ENCODE measurements at places on chromosomes 6 and 20.

DNA sequence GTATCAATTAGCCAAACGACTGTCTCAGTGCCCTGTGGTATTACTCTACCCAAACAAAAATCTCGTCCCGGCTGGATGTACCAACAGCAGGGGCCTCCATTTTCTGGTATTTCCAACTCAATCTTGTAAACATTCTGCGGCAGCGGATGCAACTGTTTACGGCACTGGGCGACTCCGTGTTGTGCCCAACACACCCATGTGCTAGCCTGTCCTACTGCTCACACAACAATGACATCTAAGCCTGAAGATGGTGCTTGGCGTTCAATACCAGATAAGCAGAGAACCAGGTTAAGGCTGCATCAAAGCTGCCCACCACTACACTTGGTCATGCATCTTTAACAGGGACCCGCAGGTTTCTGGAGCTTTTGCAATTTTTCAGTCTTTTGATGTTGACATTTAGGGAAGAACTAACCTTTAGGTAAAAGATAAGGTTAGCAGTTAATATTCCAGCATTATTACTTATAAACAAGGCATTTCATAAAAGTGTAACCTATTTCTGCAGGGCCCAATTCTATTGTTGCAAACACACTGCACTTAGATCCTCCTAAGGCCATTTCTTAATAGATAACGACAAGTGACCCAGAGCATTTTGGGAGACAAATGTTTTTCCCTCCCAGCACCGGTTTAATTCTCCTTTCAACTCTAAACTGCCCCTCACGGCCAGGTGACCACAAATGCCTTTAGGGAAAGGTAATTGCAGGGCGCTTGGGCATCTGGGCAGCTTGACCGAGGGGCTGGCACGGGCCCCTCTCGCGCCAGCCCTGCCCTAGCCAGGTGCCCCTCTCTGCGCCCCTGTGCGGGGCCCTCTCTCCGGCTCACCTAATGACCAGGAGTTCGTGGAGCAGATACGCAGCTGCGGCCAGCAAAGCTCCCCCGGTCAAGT, 945 bp downstream of the FAXC start:
- DNase-seq, result no peak

DNA sequence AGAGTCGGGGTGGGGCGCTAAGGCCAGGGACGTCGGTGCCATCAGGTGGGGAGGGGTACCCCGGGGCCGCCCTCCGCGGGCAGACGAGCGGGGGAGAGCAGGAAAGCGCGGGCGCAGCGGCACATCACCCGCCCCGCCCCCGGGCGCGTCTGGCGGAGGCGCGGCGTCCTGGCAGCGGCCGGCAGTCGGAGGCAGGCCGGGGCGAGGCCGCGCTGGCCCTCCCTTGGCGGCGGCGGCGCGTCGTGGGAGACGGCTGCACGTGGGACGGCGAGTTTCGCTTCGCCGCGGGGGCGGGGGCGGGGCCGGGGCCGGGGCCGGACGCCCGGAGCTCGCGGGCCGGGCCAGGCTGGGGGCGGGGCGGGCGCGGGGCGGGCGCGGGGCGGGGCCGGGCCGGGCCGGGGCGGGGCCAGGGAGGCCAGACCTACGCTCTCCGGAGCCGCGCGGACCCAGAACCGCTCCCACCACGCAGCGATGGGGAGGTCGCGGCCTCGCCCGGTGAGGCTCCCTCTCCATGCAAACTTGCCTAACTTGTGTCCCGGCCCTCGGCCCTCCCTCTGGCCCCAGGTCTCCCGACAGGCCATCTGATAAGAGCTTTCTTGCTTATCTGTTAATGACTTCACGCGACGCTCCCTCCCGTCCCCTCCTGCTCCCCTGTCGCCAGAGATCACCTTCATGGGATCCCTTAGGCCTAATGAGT, 12.5 kb downstream of the ITPR3 start:
- DNase-seq, result peak; percentile 89

- DNase-seq, result no peak
These were observed 39.2 kb upstream of the CENPW start for GRCh38 chr6:126300735-126301134.

DNA sequence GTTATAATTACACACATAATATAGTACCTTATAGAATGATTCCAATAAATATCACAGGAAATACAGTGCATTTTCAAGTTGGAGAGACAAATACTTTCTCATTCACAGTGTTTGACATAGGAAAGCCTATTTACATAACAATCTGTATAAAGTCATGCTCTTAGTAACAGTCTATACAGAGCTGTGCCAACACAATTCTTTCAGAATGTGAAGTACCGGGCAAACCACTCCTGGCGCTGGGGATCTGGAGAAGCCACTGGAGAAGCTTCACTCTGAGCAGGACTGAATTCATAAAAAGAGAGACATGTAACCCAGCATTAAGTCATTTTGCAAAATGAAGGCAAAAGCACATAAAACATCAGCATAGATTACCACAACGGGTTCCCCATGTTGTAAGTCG, 24.9 kb upstream of the MCM9 start:
- no peak for DNase-seq

- DNase-seq, result no peak
These were observed 336.4 kb upstream of the OPRM1 start for GRCh38 chr6:153702671-153703070.

DNA sequence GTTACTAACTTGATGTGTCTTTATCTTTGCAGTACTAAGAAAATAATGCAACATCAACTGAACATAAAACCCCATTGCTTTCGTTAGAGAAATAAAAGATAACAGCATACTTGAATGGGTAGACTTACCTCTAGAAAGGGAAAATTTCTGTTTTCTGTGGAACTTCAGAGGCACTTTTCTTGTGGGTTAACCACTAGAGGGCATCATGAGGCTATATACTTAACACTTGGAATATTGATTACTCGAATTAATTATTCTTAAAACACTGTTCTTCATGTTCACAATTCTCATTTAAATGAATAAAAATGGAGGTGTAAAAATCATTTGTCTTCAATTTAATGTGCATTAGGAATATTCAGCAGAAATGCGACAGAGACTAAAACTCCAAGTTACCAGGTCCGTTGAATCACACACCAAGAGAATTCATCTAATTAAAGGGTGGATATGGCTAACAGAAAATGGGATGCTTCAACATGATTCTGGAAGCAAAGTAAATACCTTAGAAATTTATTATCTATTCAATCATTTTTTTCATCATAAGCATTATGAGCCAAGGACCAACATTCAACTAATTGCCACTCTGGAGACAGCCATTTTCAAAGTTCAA, 330.8 kb upstream of the PREP start:
- DNase-seq, result no peak

DNA sequence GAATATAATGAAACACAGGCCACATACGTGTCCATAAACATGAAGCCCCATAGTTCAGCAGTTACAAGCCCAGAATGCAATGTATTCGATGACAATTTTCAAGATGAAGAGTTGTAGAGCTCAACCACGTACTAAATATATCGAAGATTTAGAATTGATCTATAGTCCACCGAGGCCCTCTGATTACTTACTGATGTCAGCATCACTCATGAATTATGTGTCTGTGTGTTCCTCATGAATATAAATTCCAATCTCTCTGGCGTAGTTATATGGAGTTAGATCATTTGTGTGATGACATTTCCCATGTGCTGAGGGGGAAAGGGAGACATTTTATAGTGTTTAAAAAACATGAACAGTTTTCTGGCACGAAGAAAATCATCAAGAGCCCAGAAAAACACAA, 97.5 kb downstream of the PFDN4 start:
- no peak for DNase-seq

- DNase-seq, result peak; percentile 9
These were observed 345.2 kb upstream of the RSPO3 start for GRCh38 chr6:126773112-126773805.

- DNase-seq, result no peak
These were observed 155.8 kb upstream of the AFDN start for GRCh38 chr6:167670938-167671338.

DNA sequence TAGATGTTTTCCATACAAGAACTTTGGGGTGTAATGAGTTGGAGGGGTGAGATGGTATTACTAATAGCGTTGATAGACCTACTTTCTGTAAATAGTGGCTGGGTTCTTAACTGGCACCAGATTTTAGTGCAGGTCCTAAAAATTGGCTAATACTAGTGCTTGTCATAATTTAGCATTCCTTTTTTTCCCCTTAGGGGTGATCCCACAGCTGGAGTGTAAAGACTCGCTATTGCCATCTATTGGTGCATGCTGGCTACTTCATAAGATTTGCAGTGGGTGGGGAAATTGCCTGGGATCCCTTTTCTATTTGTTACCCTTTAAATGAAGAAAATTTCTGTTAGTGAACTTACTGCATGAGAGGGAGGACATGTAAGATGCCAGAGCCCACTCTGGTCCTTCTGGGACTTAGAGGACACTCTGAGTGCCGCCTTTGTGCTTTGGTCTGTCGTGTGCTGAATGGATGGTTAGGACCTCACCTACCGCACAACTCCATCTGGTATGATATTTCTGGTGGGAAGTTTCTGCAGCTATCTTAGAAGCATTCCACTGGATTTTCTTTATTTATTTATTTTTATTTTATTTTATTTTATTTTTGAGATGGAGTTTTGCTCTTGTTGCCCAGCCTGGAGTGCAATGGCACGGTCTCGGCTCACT, 195.5 kb downstream of the JARID2 start:
- DNase-seq, result peak; percentile 66

GRCh38 chr6:16647422-16647821, 113.8 kb downstream of the ATXN1 start:
- DNase-seq, result no peak

DNA sequence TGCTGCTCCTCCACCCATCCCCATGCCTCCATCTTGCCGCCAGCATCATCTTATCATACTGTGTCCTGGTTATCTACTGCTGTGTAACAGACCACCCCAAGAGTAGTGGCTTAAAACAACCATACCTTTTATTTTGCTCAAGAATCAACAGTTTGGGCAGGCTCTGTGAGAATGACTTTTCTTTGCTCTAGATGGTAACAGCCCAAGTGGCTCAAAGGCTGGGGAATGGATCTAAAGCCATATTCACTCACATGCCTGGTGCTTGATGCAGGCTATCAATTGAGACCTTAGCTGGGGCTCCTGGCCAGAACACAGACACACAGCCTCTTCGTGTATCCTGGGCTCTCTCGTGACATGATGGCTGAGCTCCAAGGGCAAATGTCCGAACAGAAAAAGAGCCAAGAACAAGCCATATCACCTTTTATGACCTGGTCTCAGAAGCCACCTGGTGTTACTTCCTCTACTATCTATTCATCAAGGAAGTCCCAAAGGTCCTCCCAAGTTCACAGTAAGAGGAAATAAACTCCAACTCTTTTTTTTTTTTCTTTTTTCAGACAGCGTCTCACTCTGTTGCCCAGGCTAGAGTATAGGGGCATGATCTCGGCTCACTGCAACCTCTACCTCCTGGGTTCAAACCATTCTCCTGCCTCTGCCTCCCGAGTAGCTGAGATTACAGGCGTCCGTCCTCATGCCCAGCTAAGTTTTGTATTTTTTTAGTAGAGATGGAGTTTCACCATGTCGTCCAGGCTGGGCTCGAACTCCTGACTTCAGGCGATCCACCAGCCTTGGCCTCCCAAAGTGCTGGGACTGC, 159.3 kb upstream of the JARID2 start:
- no peak for DNase-seq

- no peak for DNase-seq
These were observed 3.1 kb downstream of the MAP1LC3A start for GRCh38 chr20:34561661-34562060.

DNA sequence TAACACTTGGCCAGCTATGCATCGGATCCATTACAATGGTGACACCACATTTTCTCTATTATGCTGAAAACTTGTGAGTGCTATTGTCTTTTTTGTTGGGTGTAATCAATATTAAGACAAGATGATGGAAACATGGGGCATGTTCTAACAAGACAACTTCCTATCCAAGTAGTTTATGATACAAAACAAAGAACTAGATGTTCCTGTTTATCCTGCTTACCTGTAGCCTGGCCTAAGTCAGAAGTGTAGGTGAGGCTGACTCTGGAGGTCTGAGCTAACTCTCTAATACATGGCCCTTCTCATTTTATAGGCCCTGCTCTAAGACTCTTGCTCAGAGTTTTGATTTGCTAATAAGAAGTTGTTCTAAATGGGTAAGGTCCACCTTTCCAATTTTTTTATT, 242.4 kb upstream of the STXBP5 start:
- DNase-seq, result no peak

GRCh38 chr20:12237772-12238171, 320.1 kb downstream of the BTBD3 start:
- DNase-seq, result no peak

DNA sequence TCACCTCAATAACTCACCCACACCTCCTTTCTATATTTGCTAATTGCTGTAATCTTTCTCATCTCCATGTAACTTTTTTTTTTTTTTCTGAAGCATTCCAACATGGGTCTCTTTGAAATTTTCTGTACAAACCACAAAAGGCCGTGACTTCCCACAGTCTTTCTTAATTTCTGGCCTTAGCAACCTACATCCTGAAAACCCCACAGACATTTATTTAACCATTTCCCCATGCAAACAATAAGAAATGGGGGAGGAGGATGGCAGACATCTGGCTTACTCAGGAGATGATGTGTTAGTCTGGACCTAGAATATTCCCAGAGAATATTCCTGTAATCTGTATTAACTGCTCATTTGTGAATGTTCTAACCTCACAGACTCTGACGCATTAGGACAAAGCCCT, 57.6 kb downstream of the MEP1A start:
- DNase-seq, result no peak

DNA sequence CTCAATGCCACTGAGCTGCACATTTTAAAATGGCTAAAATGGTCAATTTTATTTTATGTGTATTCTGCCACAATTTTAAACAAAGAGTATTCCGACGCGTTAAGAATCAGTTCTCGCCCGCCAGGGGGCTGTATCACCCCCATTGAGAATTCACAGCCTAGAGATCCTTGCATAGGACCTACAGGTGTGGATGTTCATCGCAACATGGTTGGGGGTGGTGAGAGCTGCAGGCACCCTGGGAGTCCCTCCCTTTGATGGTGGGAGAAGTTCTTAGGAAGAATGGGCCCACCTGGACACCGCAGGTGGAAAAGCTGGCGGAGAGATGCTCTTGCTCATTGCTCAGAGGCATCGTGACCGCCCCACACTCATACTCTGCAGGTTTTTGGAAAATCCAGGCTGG, 63.5 kb downstream of the SLC2A10 start:
- DNase-seq, result no peak

GRCh38 chr20:40565001-40565681, 123.9 kb downstream of the MAFB start:
- DNase-seq, result no peak

- peak; percentile 37 for DNase-seq
These were observed 41.5 kb upstream of the SMIM28 start for GRCh38 chr6:138336221-138336620.

DNA sequence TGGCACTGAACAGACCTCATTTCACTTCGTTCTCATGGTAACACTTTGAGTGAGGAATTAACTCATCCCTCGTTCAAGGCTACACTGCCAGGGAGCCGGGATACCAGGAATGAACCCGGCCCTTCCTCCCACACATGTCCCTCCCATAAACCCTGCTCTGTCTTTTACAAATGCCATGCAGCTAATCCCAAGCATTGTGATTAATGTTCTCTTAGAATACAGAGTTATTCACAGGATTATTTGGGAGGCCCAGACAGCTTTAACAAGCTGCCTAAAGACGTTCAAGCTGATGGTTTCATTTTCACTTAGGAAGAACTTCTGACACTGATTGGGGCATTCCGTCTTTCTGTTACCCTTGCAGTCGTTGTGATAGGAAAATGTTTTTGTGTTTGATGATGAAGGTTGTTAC, 42.5 kb upstream of the CD83 start:
- no peak for DNase-seq

Data from iPS-NIHi11 (cell line).